ENCODE measurements at places on chromosomes 12 and 14. TPM values are rescaled to one million over a fixed set of nuclear protein-coding genes. Genes with fewer than 3 reads are reported as not detected.

- peaks cover 80% of the 10 kb centered on the region for H3K4me1 ChIP-seq
- H3K36me3 ChIP-seq = no peaks in the 10 kb centered on the region
- DNase-seq = no peak
These were observed 150.5 kb upstream of the KRR1 start for GRCh38 chr12:75661908-75662307.

DENR gene
- 44.5 TPM for total RNA-seq

ACSS3 gene
- 22.4 TPM for total RNA-seq

- peak; percentile 85 for DNase-seq
- peak overlapping the region; percentile 15 for H3K27ac ChIP-seq
- no peaks in the 10 kb centered on the region for H3K36me3 ChIP-seq
- peaks cover 21% of the 10 kb centered on the region for H3K4me1 ChIP-seq
These were observed 795 bp downstream of the SMAGP start for GRCh38 chr12:51269174-51270066.

DNA sequence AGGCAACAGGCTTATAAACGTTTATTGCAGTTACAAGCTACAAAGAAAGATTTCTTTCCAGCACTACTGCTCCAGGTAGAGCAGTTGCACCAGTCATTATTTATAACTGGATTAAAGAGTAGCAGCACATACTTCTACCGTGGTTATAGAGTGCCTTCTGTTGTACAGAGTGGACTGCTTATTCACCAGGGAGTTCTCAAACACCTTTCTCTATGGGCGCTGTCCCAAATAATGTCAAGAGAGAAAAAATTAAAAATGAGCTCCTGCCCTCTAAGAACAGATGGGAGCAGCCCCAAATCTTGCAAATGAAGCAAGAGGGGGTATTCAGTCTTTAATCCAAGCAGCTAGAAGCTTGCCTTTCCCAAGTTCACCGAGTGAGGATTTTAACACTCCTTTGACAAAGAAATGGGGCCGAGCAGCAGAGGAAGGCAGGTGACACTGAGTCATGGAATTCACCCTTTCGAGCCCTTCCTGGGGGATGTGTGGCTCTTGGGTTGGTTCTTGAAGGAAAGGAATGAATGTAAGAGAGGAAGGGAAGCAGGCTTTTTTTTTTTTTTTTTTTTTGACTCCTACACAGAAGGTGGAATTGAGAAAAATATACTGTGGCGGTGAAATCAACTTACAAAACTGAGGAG lies 181.2 kb downstream of the PRKCH start:
- H3K36me3 ChIP-seq = no peaks in the 10 kb centered on the region
- peaks cover 30% of the 10 kb centered on the region for H3K4me1 ChIP-seq
- no peak for DNase-seq
- no peak overlapping the region for H3K4me3 ChIP-seq
- no peak overlapping the region for H3K27ac ChIP-seq
- H3K27me3 ChIP-seq = no peaks in the 10 kb centered on the region

Measured in osteoblast (primary cell).